Osteoblast (primary cell): ENCODE measurements at places on chromosomes 11 and 22. TPM values are rescaled to one million over a fixed set of nuclear protein-coding genes. Genes with fewer than 3 reads are reported as not detected.

- peak; percentile 96 for DNase-seq
These were observed 579 bp upstream of the RASD2 start for GRCh38 chr22:35539910-35540594.

- DNase-seq = no peak
These were observed 12.6 kb upstream of the MMP20 start for GRCh38 chr11:102637731-102638130.

DNA sequence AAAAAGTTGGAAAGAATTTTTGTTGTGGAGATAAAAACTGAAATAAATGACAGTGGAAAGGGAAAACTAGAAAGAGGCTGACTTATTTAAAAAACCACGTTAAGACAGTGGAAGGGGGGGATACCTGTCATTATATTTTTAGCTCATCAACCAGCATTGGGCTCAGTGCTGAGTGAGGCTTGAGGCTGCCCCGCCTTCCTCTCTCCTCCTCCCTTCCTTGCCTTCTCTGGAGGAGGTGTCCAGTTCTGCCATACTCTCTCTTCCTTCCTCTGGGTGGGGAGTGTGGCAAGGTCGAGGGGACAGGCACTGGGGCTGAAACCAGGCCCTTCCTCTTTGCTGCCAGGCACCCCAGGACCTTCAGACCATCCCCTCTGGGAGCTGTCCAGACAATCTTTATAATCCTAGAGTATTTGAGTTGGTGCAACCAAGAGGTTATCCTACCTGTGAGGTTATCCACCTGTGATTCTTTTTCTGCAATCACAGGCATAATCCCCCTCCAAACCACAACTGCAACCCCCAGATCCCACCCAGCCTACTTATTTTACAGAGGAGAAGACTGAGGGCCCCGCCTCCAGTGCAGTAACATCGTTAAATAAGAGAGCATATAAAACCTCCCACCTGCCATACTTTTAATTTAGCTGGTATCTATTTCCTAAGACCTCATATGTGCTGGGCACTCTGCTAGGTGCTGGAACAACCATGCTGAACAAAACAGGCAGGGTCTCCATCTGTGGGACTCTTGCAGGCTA lies 578.5 kb downstream of the BUD13 start:
- DNase-seq = no peak

Gene CASP5
- 0.36 TPM in 1 of 2 replicates, not detected in the other for total RNA-seq

DNA sequence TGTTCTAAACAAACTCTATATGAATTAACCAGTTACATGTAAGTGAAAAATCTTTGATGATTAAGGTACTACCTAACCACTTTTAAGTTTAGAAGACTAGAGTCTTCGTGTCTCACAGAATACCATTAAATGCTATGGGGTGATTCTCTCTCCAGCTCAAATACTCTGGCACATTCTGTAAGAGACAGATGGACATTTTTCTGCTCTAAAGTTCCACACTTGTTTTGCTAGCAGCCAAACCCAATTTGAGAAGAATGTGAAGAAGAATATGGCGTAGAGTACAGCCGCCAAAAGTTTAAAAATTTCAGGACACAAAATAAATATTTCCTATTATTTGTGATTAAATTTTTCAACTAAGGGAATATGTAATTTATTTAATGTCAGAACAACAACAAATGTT lies 339.1 kb downstream of the GUCY1A2 start:
- DNase-seq = no peak

DNA sequence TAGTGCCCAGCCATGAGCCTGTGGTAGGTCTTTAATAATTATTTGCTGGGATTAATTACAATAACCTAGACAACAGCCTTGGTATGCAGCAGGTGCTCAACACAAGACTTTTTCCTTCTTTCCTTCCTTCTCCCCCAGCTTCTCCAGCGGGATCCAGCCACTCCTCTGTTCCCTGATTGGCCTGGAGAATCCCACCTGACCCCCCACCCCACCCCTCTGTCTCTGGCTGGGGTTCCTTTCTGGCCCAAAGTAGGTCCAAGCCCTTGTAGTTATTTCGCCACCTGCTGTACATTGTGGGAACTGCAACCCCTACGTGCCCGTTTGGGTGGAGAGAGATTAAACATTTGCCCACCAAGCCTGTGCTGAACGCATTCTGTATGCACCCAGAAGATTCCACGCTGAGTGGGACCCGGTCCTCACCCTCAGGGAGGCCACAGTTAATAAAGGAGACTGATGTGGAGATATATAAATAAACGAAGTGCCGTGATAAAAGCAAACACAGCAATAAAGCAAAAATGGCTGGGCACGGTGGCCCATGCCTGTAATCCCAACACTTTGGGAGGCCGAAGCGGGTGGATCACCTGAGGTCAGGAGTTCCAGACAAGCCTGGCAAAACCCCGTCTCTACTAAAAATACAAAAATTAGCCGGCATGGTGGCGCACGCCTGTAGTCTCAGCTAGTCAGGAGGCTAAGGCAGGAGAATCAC lies 32.1 kb upstream of the DGKZ start:
- DNase-seq = peak; percentile 99
